Sciatic nerve (tissue), 2 donors: ENCODE measurements at places on chromosomes 3 and 15.

GRCh38 chr3:120173056-120173675 is 78.9 kb upstream of the GSK3B start:
- no peak for DNase-seq

GRCh38 chr3:46978985-46979944 is at the start of gene NBEAL2:
NBEAL2 (plus strand) TSS chr3:46979666; CDS start chr3:46979862, 196 bp downstream.
- DNase-seq: peak; percentile 95

GRCh38 chr15:86317384-86317740 is 237.7 kb downstream of the AGBL1 start:
- no peak for DNase-seq

- no peak for DNase-seq
These were observed 243.2 kb upstream of the NR2F2 start for GRCh38 chr15:96087180-96087884.

GRCh38 chr3:155194973-155195957 is 98.2 kb downstream of the STRIT1 start:
- no peak for DNase-seq

DNA sequence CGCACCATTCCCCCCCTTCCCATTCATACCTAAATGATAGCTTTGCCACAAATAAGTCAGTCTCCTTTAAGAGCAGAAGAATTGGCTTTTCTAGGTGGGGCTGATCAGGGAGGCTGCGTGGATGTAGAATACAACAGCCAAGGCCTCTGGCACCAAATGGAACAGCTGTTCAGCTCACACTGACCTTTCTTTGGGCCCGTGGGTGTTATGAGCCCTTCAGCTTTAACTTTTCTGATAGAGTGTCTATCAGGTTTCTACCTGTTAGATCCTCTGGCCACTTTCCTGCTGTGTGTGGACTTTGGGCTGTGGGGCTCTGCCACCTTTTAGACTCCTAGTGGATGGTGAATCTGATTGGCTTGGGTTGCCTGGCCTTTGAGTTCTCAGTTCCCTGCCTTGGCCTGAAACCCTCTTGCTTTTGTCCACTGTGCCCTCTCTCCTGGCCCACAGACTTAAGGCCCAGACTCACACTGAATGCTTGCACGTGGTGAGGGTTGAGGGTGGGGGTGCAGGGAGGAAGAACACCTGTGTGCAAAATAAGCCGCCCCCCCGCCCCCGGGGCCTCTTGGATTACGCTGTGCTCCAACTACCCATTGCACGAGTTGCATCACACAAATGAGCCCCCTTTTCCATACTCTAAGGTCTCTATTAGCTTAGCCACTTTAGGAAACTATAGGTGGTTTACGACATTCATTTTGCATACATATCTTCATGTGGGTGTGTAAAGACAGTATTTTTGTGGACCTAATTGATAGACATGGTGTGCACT is 1.3 kb upstream of the RFX7 start:
- no peak for DNase-seq

GRCh38 chr15:73841756-73842725 is 31.3 kb upstream of the TBC1D21 start:
- DNase-seq: no peak

- DNase-seq: no peak
These were observed 68.5 kb downstream of the MYO1E start for GRCh38 chr15:59304034-59304795.

DNA sequence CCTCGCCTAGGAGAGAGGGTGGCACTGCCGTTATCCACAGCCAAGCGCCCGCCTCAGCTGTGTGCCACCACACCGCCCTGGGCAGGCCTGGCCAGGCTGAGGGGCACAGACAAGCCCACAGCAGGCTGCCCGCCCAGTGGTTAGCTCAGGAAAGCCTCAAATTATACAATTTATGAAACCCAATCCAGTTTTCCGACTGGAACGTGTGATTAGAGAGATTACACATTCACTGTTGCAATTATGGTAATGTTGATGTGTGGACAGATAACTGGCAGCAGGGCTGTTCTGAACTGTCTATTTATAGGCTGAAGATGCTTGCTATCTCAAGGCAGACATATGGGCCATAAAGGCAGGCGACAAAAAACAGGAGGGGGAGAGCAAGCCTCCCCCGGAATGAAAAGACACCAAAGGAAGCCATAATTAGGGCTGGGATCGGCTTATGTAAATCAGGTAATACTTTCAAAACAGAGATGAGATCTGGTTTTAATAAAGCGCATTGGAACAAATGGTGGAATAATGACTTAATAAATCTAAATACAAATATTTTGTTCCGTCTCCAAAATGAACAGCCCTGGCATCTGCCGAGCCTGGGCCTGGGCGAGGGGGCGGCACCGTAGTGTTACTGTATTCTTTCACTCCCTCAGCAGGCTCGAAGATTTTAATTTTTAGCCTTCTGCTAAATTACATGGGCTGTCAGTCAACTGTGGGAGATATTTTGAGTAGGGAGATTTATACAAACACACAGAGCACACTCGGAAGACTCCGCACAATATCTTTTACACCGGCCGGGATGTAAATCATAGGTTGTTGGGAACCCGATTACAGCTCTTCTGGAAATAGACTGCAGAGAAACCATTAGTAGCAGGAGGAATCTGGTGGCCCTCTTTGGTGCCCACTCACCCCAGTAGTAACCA is 103.1 kb upstream of the TLE3 start:
- no peak for DNase-seq

DNA sequence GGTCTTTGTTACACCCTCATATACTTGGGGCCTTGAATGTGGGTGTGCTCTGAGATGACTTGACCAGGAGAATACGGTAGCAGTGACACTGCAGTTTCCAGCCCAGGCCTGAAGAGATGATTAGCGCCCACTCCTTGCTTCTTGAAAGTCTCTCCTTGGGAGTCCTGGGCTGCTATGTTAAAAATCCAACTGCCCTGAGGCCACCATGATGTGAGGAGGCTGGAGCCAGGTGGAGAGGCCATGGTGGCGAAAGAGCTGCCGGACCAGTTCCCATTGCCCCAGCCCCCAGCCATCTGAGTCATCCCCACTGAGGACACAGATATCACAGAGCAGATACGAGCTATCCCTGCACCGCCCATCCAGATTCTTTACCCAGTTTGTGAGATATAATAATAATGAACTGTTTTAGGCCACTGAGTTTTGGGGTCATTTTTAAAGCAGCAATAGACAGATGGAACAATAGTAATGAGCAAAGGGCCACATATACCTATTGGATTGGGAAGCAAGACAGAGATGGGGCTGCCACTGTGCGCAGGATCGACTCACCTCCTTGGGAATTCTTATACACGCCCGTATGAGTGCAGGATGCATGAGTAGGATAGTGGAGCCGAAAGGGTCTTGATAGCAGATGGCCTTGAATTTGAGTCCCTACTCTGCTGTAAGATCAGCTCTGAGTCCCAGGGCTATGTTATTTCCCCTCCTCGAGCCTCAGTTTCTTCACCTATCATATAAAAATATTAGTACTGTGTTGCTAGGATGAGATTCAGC is 12.1 kb upstream of the GATA2 start:
- DNase-seq: no peak
